ENCODE measurements at places on chromosomes 7 and 10.

GRCh38 chr7:80771523-80771922, 133.1 kb downstream of the CD36 start:
- no peaks in the 10 kb centered on the region for H3K36me3 ChIP-seq
- H3K27me3 ChIP-seq: no peaks in the 10 kb centered on the region
- no peak for DNase-seq
- H3K4me3 ChIP-seq: no peak overlapping the region
- no peak overlapping the region for H3K27ac ChIP-seq

GRCh38 chr7:158999496-158999895, 143.1 kb downstream of the DYNC2I1 start:
- H3K27ac ChIP-seq: no peak overlapping the region
- peaks cover 4% of the 10 kb centered on the region for H3K27me3 ChIP-seq
- no peaks in the 10 kb centered on the region for H3K4me1 ChIP-seq
- H3K36me3 ChIP-seq: no peaks in the 10 kb centered on the region
- DNase-seq: no peak

DNA sequence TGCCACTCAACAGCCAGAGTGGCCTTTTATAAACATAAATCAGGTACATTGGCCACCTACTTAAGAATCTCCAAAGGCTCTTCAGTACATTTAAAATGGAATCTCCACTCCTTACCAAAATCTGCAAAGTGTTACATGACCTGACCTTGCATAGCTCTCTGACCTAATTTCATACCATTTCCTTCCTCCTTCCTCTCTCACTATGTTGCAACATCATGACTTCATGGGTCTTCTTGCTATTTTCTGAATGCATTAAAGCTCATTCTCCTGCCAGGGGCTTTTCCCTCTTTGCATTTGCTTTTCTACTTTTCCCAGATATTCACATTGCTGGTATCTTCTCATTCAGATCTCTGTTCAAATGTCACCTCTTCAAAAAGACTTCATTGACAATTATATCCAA, 22.1 kb upstream of the PPP1R17 start:
- no peaks in the 10 kb centered on the region for H3K27me3 ChIP-seq
- no peaks in the 10 kb centered on the region for H3K4me1 ChIP-seq
- DNase-seq: no peak
- H3K36me3 ChIP-seq: no peaks in the 10 kb centered on the region
- no peak overlapping the region for H3K4me3 ChIP-seq

GRCh38 chr7:91945476-91945875, 4.8 kb downstream of the AKAP9 start:
- no peak overlapping the region for H3K4me3 ChIP-seq
- no peaks in the 10 kb centered on the region for H3K27me3 ChIP-seq
- H3K4me1 ChIP-seq: no peaks in the 10 kb centered on the region
- no peak for DNase-seq
- peaks cover 4% of the 10 kb centered on the region for H3K36me3 ChIP-seq
- H3K27ac ChIP-seq: no peak overlapping the region

- H3K4me3 ChIP-seq: no peak overlapping the region
- H3K36me3 ChIP-seq: peaks cover 15% of the 10 kb centered on the region
- no peak overlapping the region for H3K27ac ChIP-seq
- H3K27me3 ChIP-seq: no peaks in the 10 kb centered on the region
- H3K4me1 ChIP-seq: no peaks in the 10 kb centered on the region
- DNase-seq: peak; percentile 60
These were observed 217.8 kb upstream of the HPS1 start for GRCh38 chr10:98664329-98665042.

All from H9 (cell line).